Activated CD4-positive, alpha-beta T cell treated with anti-CD3 and anti-CD28 coated beads for 4 hours (primary cell): ENCODE measurements at places on chromosomes 3 and 15.

- DNase-seq, result no peak
These were observed 156.2 kb upstream of the COL8A1 start for GRCh38 chr3:99482191-99482590.

DNA sequence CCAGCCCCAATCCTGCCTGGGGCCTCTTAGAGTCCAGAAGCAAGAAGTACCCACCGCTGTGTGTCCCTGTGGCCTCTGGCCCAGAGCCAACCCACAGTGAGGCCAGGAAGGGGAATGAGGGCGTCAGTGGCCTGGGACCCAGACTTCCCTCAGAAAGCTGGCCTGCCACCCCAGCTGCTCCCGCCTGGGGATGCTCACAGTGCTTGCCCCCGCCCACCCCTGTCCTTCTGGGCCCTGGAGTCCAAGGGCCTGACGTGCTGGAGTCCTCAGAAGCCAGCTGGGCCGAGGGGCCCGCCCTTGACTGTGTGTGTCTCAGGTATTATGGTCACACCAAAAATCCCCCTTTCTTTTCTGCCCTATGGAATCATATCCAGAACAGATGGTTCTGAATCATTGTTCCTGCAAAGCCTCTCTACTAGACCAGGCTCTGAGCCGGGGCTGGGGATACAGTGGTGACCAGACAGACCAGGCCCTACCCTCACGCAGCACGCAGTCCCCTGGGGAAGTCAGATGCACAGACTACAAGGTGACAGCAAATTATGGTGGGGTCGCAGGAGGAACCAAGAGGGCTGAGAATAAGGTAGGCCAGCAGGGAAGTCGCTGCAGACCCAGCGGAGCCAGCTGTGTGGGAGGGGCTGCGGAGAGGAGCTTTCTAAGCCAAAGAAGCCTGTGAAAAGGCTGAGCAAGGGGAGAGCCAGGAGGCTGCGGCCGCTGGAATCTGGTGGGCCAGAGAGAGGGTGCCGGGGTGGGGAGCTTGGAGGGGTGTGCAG lies 99.1 kb downstream of the VGLL4 start:
- DNase-seq, result no peak

DNA sequence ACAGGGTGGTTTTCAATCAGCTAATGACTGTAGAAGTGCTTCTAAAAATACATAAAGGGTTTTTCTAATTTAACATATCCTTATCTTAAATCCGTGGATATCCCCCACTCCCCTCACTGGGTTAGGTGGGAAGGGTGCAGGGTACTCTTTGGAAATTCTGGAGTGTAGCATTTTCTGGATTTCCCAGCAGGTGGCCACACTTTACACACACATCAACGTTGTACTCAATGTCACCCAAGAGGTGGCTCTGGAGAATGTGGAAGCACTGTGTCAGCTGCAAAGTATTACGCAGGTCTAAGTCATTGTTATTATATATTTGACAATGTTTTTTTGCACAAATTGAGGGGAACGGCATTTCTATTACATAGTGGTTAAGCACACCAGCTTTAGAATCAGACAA lies 168.8 kb downstream of the CHDH start:
- no peak for DNase-seq

DNA sequence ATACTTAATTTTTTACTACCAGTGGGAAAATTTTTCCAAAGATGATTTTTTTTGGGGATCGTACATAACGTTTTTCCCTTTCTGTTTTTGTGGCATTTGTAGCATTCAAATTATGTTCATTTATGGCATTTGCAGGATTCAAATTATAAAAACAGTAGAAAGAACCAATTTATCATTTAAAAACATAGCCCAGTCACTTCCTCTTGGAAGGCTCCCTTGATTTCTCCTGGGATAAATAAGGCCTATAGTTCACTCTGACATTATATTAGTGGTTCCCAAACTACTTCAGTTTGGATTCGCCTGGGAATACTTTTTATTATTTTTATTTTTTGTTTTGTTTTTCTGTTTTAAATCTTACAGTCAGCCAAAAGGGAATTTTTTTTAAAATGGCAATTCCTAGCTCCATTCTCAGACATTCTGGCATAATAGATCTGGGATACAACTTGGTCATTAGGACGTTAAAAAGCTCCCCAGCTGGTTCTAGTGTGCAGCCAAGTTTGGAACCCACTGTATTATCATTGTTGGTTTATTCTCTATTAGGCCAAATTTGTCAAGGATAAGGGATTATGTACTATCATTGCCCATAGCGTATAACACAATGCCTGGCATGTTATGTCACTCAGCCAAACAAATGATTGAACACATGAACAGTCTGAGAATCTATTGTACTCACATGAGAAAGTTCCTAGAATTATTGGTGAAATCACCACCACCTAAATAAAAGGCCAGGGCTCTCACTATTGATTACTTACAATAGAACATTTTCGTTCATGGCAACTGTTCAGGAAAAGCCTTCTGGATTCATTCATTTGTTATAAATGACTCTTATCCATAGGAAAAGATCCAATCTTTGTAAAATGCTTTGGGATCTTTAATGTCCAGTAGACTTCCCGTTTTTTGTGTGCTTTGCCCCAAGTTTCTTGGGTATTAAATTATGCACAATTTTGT lies 28.9 kb downstream of the RARB start:
- no peak for DNase-seq

DNA sequence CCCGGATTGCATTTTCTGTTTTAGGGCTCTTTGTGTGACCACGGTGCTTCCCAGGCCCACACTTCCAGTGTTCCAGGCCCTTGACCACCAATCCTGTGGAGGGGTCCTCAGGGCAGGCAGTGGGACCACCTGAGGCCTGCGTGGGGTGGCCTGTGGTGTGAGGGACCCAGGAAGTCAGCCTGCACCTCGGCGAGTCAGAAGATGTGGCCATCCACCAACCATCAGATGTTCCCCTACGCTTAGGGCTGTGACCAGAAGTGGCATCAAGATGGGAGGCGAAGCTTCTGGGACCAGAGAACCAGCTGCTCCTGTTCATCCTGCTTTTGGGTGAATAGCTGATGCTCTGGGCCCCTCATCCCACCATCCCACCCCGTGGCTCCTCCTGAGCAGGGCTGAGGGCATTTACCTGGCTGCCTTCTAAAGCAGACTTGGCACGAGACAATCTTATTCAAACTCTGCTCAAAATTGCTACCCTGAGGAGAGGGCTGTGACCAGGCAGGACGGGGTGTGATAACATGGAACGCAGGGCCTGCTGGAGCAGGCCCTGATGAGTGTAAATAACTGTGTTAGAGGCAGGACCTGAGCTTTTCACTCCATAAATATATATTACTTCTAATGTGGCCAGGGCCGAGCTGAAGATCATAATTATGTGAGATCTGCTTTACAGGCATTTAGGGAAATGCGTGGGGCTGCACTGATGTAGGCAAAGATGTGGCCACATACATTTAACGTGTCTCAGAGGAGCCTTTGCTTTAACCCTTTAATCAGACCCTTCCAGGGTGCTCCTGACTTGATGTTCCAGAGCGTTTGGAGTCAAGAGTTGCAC lies 28.8 kb downstream of the SMAD3 start:
- no peak for DNase-seq

DNA sequence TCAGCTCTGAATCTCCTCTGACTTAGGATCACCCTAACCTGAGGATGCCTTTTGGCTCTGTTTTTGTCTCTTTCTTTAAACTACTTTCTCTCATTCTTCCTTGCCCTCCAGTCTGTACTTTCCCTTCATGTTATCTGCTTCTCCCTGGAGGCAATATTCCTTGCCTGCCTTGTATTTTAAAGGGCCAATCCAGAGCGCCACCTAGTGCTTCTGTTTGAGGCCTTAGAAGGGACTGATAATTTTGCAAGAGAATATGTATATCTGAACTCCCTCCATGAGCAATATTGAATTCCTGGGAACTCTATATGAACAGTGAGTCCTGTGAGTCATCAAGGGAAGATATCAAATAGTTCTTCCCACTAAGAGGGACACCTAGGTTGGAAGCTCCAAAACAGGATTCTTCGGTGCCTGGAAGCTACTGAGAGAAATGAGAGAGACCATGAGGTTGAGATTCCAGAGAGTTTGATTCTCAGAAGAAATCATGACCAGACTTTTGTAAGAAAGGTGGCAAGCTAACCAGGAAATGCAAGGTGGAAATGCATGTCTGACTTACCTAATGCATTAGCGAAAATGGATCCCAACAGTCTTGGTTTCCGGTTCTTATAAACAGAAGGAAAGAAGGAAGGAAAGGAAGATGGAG lies 203.8 kb upstream of the CD96 start:
- DNase-seq, result peak; percentile 52
